ENCODE measurements at places on chromosomes 3 and 15. TPM values are rescaled to one million over a fixed set of nuclear protein-coding genes. Genes with fewer than 3 reads are reported as not detected.
A peak's percentile ranks its signal among the peaks of the same experiment; 100 is the strongest.

The RBSN gene
- 23.9 TPM for total RNA-seq

The CYP1A1 gene
- total RNA-seq = not detected

The TRMT10C gene
- 25.0 TPM for total RNA-seq

The CADM2 gene
- 0.29 TPM for total RNA-seq

The MEX3B gene
- total RNA-seq = 11.2 TPM

The PCSK6 gene
- total RNA-seq = 0.72 TPM

The MESP2 gene
- total RNA-seq = 0.72 TPM

The ARNT2 gene
- 30.0 TPM for total RNA-seq

The CFAP91 gene
- total RNA-seq = 0.59 TPM

The FGF7 gene
- 377 TPM for total RNA-seq

The HPS3 gene
- total RNA-seq = 49.8 TPM

GRCh38 chr15:67010898-67011616, 54.3 kb upstream of the SMAD3 start:
- no peak for DNase-seq

- DNase-seq = no peak
These were observed 6.3 kb upstream of the KIF23 start for GRCh38 chr15:69407719-69408400.

DNA sequence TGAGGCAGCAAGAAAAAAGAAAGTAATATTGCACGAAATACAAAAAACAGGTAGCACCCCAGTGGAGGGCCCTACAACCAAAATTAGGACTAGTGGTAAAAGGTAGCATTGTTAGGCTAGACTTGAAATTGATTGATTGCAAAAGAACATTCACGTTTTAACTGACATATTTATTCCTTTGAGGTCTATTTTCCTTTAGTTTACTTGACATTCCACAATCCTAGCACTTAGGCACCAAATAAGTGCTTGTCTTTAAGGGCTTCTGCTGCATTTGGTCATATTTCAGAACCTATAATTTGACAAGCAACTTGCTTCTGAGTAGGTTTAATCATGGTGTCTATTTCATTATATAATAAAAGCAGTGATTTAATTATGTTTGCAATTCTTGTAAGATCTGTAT, 642.7 kb upstream of the AGTR1 start:
- no peak for DNase-seq

- no peak for DNase-seq
These were observed 917 bp downstream of the LNP1 start for GRCh38 chr3:100402256-100402655.

DNA sequence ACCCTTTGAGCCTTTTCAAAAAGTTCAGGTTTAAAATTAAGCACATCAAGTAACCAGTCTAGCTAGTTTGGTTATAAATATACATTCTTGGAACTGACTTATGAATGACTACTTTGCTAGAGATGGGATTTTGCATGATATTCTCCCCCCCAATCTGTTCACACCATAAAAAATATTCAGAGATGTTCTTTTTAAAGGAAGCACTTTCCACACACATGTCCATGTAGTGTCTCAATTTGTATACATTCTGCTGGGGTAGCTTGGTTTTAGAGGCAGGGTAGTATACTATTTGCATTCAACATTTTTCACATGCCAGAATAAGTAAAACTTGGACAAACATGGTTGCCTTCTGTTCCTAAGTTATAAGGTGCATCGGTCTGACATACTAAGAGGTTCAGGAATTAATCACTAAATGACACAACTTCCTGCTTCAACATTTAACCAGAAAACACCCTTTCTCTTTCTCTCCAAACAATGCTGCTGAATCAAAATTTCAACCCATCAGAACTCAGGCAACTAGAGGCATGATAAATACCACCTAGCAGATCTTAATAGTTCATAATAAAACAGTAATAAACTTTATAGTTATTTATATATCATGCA, 57.0 kb downstream of the SUMF1 start:
- no peak for DNase-seq

DNA sequence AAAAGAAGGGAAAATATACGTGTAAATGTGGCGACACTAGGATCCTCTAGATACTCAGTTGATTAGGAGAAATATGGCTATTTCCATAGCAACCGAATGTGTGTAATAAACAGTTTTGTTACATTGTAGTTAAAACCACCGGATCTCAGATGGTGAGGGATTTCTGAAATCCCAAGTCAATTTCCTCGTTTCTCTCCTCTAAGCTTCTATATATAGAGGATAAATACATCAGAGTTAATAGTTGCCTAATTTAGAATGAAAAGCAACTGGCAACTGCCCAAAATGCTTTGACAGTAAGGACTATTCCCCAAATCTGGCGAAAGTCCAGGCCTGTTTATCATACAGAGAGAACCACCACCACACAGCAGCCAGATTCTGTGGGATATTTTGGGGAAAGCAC, 112.6 kb downstream of the GABRB3 start:
- no peak for DNase-seq

- no peak for DNase-seq
These were observed 1137.3 kb upstream of the CADM2 start for GRCh38 chr3:83821506-83821905.

- DNase-seq = no peak
These were observed 371.1 kb downstream of the CHL1 start for GRCh38 chr3:567488-568185.

DNA sequence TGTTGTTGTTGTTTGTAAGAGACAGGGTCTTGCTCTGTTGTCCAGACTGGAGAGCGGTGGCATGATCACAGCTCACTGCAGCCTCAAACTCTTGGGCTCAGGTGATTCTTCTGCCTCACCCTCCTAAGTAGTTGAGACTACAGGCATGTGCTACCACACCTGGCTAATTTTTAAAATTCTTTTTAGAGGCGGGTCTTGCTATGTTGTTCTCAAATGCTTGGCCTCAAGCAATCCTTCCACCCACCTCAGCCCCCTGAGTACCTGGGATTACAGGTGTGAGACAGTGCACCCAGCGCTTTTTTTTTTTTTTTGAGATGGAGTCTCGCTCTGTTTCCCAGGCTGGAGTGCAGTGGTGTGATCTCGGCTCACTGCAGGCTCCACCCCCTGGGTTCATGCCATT, 46.7 kb downstream of the TMOD3 start:
- no peak for DNase-seq

- DNase-seq = peak; percentile 65
These were observed 11.4 kb downstream of the EIF4G1 start for GRCh38 chr3:184325715-184326369.

DNA sequence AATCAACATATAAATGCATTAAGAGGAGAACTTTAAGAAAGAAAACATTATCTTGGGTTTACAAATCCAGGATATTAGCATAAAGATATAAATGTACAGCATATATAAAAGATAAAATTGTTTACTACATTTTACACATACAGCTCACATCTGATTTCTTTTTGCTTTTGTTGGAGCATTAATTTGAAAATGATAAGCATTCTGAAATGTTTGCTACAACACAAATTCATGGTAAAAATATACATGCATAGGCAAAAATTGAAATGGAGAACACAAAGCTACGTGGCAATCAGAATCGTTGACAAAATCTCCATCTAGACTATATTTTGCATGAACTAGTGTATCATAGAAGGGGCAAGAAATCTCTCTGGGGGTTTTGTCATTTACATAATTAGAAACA, 159.1 kb downstream of the TIGIT start:
- DNase-seq = no peak

DNA sequence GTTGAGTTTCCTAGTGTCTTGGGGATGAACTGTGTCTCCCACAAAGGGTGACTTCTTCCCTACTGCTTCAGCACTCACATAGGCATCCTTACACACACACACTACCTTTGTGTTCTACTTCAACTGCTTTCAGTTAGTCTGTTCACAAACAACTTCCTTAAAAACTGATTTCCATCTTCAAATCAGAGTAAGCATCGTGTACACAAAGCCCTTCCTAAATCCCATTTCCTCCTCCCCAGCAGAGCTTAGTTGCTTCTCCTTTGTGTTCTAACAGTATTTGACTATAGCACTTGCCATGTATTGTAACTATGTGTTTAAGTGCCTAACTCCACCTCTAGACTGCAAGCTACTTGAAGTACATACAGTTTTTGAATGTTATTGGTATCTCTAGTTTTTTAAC, 71.7 kb downstream of the TNIK start:
- DNase-seq = no peak

DNA sequence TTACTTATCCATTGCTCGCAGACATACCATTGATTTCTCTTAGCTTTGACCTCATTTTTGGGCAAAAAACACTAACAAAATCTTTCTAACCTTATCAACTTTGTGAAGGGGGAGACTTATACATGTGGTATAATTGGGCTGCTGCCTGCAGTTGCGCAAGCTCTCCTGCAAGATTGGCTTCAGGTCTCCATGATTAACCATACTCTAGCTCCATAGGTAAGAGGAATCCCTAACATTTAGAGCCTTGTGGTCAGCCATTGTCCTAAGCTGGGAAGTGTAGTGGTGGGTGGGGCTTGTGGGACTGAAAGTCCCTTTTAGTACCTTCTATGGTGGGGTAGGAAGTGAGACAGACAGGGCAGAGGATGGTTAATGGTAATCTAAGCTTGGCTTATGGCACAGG, 179.6 kb upstream of the THRB start:
- no peak for DNase-seq

DNA sequence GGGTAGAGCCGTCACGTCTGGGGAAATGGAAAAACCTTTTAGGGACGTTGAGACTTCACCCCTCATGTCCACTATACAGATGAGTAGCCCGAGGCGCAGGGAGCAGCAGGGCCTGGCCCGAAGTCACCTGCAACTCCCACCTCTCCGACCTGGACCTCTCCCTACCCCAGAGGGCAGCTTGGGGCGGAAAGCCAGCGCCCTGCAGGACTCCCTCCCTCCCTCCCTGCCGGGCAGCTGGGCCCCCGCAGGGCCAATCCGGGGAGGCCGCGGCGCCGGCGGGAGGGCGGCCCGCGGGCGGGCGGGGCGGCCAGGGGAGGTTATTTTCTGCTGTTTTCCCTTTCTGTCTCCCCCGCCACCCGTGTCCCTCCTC, 2.0 kb downstream of the WNT7A start:
- DNase-seq = no peak

DNA sequence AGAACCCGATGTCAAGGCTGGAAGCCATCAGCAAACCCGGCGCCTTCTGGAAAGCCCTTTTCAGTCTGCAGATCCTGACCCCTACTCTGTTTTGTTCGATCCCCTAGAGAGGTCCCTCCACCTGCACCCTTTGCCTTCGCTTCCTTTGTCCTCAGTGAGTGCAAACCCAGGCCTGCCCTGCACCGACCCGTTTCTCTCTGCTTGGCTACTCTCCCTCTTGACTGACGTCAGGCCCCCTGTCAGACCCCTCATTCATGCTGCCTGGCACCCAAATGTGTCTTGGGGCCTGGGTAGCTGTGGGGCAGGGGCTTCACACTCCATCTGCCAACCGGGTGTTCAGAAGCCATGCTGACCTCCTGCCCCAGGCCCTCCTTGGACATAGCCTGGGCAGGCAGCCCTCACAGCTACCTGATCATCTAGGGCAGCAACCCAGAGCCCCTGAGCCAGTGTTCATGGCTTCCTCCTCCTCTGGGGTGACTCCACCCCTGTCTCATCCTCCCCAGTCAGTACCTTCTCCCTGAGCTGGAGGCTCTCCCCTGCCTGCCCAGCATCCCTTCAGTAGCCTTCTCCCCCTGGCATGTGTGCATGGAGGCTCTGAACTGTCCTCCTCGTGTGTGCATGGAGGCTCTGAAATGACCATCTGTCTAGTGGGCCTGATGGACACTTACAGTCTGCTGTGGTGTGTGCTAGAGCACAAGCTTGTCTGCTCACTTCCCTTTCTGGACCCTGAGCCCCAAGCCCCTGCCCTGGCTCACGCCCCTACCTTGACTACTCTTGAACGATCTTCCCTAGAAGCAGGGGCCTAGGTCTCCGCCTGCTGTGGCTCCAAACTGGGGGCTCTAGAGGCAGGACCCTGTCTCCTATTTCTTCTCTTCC, 69.4 kb downstream of the EXOG start:
- DNase-seq = no peak

- no peak for DNase-seq
These were observed 146.0 kb upstream of the GRM7 start for GRCh38 chr3:6714962-6715361.

DNA sequence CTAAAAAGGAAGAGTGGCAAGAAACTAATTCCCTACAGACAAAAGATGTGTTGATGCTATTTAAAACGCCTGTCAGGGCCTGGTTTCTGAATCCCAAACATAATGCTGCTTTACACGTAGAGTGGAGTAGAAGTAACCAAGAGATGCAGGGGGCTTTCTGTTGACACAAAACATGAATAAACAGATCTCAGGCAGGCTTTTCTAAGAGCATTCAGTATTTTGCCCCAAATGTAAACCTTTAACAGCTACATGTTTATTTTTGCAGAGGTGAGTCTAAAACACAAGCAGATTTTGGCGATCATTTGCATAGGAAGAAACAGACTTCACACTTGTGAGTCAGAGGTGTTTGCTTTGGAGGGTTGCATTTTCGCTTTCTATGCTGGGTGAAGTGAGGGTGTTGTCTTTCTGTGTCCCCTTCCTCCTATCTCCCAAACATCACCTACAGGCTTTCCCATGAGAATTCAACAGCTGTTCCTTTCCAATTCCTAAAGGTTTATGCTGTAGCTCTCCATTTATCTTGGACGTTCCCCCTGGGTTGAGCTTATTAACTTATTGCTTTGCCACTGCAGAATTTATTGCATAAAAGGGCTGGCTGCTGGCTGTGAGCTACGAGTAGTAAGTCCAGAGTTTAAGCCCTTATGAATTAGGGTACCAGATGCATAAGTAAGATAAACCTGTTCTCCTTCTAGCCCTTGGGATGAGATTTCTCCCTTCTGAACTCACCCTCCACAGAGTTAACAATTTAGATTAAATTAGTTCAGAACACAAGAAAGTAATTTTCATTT, 156.7 kb downstream of the DIPK2A start:
- DNase-seq = no peak

- DNase-seq = no peak
These were observed 14.3 kb downstream of the BNC1 start for GRCh38 chr15:83270176-83270575.

DNA sequence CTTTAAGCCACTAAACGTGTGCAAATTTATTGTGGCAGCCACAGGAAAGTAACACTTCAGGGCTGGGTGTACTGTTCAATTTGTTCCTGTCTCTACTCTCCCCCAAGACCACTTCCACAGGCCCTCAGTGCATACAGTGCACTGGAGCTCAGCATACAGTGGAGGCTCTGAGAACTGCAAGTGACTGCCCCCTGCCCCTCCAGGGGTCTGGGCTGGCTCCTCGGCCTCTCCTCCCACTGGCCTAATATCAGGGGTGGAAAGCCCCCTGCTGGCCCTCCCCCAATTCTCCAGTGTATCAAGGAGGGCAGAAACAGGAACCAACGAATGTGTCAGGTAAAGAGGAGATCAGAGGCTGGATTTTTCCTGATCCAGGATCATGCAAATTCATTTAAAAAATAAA, 19.9 kb upstream of the HEG1 start:
- peak; percentile 19 for DNase-seq

- no peak for DNase-seq
These were observed 38.5 kb upstream of the MYH15 start for GRCh38 chr3:108548886-108549285.

- DNase-seq = no peak
These were observed 121.8 kb upstream of the ATP11B start for GRCh38 chr3:182671541-182671940.

Measured in osteoblast (primary cell).